ENCODE measurements at places on chromosomes 4 and X.

DNA sequence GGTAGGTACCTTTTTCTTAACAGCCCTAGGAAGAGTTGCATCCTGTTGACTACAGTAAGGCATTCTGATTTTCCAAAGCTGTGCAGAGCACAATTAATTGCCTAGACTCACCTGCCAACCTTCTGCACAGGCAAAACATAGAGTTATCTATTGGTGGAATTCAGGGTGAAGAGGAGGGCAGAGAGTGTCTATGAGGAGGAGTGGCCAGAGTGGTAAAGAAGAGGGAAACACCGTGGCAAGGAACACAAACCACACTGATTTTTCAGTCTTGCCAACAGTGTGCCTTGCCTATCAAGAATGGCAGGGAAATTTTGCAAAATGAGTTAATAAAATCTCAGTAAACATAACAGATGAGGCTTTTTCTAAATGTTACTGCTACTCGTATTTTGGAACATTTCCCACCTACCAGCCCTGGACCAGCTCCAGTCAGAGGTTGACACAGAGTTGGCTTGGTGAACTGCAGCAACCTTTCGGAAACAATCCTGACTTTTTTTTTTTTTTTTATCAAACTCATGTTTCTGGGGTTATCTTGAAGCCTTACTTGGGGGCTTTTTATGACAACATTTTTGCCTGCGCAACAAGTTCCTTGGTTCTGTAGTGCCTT is 67.9 kb upstream of the CAPN6 start:
- no peak for DNase-seq

DNA sequence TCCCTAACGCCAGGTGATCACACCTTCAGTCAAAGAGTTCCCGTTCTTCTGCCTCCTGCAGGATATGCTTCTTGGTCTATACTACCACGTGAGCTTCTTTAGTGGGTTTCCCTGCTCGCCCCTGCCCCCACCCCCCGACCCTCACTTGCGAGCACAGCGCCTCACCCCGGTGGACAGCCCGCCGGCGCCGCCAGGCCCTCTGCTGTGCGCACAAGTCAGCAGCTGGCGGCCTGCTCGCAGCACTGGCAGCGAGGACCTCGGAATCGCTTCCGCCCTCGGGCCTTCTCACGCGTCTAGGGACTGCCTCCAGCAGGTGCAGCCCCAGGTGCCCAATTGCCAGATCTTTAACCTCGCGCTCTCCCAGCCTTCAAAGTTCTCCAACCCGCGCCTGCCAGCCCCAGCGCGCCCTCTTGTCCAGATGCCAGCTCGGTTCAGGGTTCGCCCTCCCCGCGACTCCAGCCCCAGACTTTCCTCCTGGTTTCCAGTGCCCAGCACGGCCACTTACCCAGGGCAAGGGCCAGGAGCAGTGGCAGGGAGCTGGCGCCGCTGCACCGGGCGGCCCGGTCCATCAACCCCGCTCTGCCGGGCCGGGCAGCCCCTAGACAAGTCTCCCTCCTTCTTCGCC is 454 bp downstream of the BTC start:
- DNase-seq: peak; percentile 4

DNA sequence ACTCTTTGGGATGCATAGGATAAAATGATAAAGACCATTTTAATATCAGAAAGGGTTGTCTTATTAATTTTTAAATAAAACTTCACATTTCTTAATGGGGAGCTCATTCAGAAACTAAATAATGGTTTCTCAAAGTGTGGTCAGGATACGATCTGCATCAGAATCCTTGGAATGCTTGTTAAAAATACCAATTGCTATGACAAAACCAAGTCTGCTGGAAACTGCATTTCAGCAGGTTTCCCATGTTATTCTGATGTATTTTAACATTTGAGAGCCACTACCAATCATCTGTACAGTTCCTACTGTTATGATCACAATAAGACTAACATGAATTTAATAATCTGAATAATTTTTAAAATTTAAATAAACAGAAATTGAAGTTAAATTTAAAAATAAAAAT is 115.1 kb downstream of the SOWAHB start:
- DNase-seq: no peak

- DNase-seq: no peak
These were observed 109.9 kb downstream of the ZNF330 start for GRCh38 chr4:141330616-141331015.

DNA sequence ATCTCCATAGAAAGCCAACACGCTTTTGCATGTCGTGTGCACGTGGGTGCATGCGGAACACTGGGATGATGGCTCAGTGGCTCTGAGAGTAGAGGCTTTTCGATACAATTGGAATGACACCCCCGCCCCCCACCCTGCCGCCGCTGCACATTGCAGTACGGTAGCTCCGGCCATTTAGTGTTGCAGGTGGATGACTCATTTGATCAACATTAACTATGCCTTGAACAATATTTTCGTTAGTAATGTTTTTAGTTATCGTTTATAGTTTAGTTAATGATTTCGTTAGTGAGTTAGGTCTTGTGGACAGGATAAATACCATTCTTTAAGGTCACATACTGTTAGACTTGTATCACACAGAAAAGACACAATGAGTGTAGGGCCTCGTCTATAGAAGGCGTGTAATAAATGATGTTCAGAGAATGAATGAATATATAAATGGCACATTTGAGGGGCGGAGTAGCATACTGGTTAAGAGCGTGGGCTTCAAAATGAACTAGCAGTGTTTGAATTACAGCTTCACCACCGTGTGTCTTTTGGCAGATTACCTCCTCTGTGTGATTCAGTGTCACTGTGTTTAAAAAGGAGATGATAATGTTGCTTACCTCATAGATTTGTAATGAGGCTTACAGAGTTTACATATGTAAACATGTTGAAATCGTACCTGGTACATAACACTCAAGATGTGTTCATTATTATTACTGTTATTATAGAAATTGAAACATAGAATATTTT is 67.2 kb upstream of the TENM3 start:
- no peak for DNase-seq

DNA sequence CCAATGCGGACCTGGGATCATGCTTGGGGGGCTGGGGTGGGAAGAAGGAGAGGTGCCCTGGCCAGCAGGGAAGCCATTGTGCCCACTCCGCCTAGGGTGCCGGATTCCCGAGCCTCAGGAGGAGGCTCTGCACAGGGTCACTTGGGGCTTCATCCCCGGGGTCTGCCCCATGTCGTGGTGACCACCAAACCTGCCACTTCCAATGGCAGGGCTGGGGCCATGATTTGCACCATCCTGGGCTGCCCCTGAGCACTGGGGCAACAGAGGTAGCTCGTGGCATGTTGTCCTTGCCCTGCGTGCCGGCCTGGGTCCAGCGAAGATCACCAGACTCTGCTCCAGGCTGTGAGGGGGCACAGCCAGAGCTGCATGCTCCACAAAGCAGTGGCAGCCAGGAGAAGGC is 71.4 kb upstream of the DCAF12L2 start:
- DNase-seq: no peak

DNA sequence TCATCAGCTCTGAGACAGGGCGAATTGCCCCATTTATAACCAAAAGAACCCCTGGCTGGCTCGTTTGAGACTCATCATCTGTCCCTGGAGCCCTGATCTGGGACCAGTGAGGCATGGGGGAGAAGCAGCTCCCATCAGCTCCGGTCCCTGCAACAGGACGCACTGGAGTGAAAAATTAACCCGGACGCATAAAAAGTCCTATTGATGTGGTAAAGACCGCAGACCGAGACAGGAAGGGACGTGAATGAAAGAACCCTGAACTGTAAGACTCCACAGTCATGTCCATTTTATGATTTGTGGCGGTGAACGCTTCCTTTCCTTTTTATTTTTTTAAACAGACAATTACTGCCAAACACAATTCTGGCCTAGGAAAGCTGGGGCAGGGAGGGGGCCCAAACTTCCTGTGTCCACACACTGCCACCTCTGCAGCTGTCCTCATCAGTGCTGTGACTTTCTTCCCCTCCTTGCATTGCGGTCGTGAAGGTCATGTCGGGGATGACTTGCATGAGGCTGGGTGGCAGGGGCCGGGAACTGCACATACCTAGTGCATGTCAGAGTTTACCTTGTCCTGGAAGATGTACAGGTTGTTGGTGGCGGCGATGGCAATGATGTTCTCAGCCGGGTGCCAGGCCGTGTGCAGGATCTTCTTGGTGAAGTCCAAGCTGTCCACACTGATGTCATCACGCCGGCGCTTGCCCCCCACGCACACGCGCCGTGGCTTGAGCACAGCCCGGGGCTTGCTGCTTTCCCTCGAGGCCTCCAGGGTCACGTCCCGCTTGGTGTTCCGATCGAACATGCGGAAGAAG is 53.3 kb downstream of the WFS1 start:
- DNase-seq: no peak

Data from H54 (cell line).